ENCODE measurements at places on chromosomes 4 and X. TPM values are rescaled to one million over a fixed set of nuclear protein-coding genes. Genes with fewer than 3 reads are reported as not detected.

MAGEE1 gene
- polyA plus RNA-seq, result 4.5 TPM

CPLX1 gene
- 1.0 TPM for polyA plus RNA-seq

VCX gene
- polyA plus RNA-seq, result not detected

UNC5C gene
- 42.8 TPM for polyA plus RNA-seq

EPHA5 gene
- polyA plus RNA-seq, result 0.03 TPM

DNA sequence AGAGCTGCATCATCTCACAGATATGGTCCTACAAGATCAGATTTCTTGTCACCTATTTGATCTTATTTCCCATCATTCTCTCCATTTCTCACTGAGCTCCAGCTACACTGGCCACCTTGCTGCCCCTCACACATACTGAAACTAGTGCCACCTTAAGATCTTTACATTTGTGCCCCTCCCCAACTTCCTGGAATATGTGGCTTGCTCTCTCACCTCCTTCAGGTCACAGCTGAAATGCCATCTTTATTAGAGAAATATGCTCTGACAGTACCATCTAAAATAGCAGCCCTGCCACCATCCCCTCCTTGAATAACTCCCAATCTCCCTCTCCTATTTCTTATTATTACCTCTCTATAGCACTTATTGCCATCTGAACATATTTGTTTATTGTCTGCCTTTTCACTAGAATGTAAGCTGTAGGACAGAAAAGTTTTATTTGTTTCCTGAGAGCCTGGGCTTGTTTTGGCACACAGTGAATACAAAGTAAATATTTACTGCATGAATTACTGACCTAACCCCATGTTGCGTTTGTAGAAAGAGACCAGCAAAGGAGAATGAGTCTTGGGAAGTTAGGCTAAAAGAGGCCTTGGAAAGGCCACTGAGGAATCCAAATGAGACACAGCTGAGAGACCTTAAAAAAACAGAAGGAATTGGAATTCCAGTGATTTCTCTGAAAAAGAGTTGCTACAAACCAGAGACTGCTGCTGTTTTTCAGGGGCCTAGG lies 22.7 kb downstream of the DYNLT3 start:
- peak; percentile 30 for DNase-seq

DNA sequence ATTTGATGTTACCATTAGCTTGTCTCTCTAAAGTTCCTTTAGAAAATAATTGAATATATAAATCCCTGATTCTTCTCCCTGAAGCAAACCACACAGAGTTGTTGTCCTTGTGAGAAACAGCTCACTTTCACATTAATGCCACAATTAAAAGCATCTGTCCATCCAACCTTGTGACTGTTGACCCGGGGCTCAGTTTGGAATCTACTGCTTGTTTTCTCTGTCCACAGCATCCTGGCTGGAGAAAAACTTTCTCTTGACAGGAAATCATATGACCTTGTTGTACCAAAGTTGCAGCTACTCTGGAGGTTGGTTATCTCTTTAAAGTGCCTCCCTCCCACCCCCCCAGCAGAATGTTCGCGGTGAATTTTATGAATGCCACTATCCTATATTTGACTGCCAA lies 3.1 kb downstream of the PRKG2 start:
- DNase-seq, result no peak

- DNase-seq, result no peak
Observed at GRCh38 chr4:176579226-176579625, 213.5 kb downstream of the VEGFC start.

- no peak for DNase-seq
Observed at GRCh38 chrX:18654875-18655836, 16.8 kb downstream of the RS1 start.

DNA sequence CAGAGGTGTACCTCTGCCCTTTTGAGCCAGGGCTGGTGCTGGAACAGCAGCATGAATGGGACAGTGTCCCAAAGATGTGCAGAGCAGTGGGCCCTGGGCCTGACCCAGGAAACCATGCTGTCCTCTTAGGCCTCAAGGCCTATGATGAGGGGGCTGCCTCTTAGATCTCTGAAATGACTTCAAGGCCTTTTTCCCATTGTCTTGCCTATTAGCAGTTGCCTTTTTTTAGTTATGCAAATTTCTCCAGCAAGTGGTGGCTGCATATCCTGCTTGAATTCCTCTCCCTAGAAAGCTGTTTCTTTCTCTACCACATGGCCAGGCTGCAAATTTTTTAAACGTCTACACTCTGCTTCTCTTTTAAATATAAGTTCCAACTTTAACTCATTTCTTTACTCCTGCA lies 160.3 kb downstream of the CFAP299 start:
- DNase-seq, result no peak

- no peak for DNase-seq
Observed at GRCh38 chr4:67674098-67674497, 26.9 kb downstream of the UBA6 start.

- no peak for DNase-seq
Observed at GRCh38 chr4:94372228-94372978, 29.8 kb upstream of the HPGDS start.

DNA sequence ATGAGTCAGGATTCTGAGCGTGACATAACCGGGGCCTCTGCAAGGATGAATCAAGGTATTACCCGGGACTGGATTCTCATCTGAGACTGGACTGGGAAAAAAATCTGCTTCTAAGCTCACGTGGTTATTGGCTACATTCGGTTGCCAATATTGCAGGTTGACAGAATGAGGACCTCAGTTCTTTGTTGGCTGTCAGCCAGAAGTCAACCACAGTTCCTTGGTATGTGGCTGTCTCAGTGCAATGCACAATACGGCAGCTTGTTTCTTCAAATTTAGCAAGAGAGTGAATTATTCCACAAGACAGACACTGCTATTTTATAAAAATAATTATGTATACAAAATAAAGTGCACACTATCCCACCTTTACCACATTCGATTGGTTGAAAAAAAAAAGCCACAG lies 424.2 kb downstream of the KLHL4 start:
- DNase-seq, result no peak

DNA sequence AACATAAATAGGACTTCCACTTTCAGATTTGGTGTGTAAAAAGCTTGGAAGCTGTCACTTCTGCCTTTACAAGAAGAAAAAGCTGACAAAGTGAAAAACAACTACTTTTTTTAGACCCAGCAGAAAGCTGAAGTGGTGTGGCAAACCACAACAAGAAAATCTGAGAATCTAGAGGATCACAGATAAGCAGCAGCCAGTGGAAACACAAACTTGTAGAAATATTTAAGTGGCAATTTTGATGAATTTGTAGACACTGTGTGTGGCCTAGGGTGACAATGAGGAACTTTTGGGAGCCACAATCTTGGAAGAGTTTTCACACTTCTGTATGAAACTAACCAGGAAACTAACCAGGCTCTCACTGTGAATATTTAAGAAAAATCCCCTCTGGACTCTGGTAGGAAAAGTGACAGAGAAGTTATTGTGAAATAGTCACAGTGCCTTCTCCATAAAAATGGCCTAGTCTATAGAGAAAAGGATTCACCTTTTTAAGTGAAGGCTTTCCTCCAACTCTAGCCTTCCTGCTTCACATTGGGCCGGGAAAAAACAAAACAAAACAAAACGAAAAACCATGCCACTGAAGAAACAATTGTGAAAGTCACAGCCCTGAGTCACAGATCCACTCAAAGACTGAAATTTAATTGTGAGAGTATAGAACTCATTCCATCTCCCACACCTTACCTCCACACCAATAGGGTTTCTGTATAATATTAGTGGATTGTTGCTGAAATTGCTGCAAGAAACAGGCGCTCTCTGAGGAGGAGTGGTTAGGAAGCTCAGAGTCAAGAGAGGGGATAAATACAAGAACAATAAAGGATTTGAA lies 26.7 kb upstream of the GUCY1A1 start:
- no peak for DNase-seq

DNA sequence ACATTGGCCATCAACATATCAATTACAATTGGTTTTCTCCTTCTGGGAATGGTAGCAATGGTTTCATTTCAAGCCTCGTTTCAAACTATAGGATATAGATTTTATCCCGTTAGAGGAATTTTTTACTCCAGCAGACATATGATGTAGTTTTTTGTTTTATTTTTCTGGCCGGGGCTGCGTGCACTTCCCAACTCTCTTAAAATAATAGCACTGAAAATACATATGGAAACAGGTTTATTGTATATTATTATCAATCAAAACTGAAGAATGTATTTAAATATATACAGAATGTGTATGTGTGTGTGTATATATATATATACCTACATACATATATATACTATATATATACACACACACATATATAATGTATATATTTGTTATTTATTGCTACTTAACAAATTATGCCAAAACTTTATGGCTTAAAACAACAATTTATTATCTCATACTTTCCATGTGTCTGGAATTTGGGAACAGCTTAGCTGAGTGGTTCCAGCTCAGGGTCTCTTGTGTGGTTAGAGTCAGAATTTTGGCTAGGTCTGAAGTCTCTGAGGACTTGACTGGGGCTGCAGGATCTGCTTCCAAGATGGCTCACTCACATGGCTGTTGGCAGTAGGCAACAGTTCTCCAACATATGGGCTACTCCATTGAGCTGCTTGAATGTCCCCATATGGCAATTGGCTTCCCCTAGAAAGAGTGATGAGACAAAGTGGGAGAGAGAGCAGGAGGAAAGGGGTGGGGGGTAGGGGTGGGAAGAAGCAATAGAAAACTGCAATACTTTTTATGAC lies 314.1 kb downstream of the PPP1R2C start:
- no peak for DNase-seq

- no peak for DNase-seq
Observed at GRCh38 chrX:106783716-106784115, 18.8 kb upstream of the TBC1D8B start.

DNA sequence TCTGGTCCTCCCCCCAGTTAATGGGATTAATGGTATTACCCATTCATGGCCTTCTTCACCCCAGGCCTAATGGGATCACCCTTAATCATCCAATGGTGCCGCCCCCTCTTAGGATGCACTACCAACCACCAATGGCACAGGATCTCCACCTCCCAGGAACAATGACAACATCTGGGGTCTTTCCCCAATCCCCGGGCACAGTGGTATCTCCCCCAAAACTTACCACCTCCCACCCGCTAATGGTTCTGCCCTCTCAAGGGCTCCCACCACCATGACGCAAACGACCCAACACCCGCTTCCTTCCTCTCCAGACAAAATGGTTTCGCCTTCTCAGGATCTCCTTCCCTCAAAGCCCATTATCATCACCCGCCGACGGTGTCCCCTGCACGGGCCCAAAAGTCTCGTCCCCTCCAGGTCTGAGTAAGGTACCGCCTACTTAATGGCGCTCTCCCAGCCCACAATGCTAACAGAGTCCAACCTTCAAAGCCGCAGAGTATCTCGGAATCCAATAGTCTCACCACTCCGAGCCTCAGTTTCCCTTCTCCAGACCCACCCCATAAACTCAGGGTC lies 458 bp downstream of the GRIPAP1 start:
- DNase-seq, result peak; percentile 18

- DNase-seq, result no peak
Observed at GRCh38 chrX:41332005-41332404, 2.0 kb upstream of the DDX3X start.

- DNase-seq, result no peak
Observed at GRCh38 chr4:64192731-64193412, 216.4 kb downstream of the TECRL start.

DNA sequence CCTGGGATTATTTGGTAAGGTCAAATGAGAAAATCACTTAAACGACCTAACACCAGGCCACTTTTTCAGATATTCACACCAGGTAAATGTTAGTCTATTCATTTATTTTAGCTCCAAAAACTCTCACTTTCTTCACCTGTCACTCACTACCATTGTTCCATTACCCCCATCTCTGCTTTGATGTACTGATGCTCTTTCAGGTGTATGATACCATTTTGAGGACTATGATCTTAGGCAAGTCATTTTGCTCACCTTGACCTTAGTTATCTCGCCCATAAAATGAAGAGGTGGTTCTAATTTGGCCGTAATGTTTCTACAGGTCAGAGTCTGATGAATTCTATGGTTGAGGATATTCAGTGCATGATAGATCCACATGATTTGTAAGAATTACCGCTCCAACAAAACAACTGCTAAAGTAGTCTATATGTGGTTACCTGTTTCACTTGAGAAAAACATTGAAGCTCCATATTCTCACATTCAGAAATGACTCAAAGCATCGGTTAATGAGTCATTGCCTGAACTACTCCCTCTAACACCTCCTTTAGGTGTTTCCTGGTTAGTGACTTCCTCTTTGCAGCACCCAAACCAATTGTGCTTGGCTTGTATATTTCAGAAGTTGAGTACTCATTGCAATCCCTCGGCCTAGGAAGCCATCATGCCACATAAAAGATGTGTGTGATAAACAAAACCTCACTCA lies 4.5 kb downstream of the DTHD1 start:
- DNase-seq, result no peak
